M059J (cell line): ENCODE measurements at places on chromosomes 7 and 10. TPM values are rescaled to one million over a fixed set of nuclear protein-coding genes. Genes with fewer than 3 reads are reported as not detected.

Gene SEC61A2
- total RNA-seq = 5.0 and 6.4 TPM in 2 replicates

Gene SLC39A12
- total RNA-seq = not detected in 2 replicates

Gene PAPOLB
- not detected in 2 replicates for total RNA-seq

Gene GPC2
- 2.8 and 4.2 TPM in 2 replicates for total RNA-seq

Gene LAMB4
- 0.30 and 0.39 TPM in 2 replicates for total RNA-seq

Gene LRRD1
- not detected in 2 replicates for total RNA-seq

Gene ITGB8
- 18.4 and 24.3 TPM in 2 replicates for total RNA-seq

Gene HSPA12A
- 0.59 and 4.7 TPM in 2 replicates for total RNA-seq

Gene LRRTM3
- total RNA-seq = not detected in 2 replicates

Gene NAPEPLD
- 6.8 and 7.5 TPM in 2 replicates for total RNA-seq

Gene FAM25A
- not detected in 2 replicates for total RNA-seq

Gene GHRHR
- total RNA-seq = not detected in 2 replicates

Gene SPAM1
- total RNA-seq = not detected in 2 replicates

Gene CNOT4
- 11.8 and 15.0 TPM in 2 replicates for total RNA-seq

Gene SPDYE6
- not detected in 2 replicates for total RNA-seq

Gene ARL5B
- total RNA-seq = 7.4 and 8.7 TPM in 2 replicates

Gene ZEB1
- total RNA-seq = 14.4 and 17.6 TPM in 2 replicates

Gene GGCT
- 42.7 and 68.0 TPM in 2 replicates for total RNA-seq

Gene C10orf62
- total RNA-seq = not detected in 2 replicates

Gene SCART1
- 0.20 TPM in 2 replicates for total RNA-seq

Gene TMEM270
- 0.17 and 0.32 TPM in 2 replicates for total RNA-seq
